Stimulated activated CD8-positive, alpha-beta memory T cell treated with anti-CD3 and anti-CD28 coated beads, Interleukin-4, amount 100 ng/mL, for 48 hours (primary cell): ENCODE measurements at places on chromosomes 1 and 21.

GRCh38 chr1:19651141-19651737 lies 7.1 kb downstream of the NBL1 start:
- DNase-seq, result peak; percentile 65

- DNase-seq, result peak; percentile 18
Observed at GRCh38 chr21:45828580-45829570, 152.7 kb upstream of the COL6A1 start.

DNA sequence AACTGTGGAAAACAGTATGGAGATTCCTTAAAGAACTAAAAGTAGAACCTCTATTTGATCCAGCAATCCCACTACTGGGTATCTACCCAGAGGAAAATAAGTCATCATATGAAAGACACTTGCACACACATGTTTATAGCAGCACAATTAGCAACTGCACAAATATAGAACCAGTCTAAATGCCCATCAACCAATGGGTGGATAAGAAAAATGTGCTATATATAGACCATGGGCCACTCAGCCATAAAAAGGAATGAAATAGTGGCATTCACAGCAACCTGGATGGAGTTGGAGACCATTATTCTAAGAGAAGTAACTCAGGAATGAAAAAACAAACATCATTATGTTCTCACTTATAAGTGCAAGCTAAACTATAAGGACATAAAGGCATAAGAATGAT lies 105.0 kb upstream of the PGBD5 start:
- DNase-seq, result no peak

GRCh38 chr1:167734841-167735240 lies 13.1 kb downstream of the MPZL1 start:
- DNase-seq, result no peak

DNA sequence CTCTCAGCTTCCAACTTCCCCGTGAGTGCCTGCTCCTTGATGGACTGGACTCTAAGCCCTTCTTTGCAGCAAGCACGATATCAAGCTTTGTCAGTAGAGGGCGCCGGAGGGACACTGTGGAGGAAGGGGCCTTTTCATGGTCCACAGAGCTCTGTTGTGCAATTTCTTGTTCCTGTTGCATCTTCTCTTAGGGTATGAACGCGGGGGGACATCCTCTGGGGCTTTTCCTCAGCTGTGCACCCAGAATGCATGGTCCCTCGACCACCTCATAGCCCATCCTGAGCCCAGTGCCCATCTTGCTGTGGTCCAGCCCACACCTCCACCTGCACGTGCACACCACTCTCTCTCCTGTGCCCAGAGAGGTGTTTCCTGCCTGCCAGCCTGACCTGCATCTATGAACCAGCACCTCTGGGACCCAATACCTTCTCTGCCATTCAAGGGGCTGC lies 556.8 kb downstream of the PTPRU start:
- peak; percentile 89 for DNase-seq

- no peak for DNase-seq
Observed at GRCh38 chr1:95780836-95781235, 546.8 kb downstream of the RWDD3 start.

DNA sequence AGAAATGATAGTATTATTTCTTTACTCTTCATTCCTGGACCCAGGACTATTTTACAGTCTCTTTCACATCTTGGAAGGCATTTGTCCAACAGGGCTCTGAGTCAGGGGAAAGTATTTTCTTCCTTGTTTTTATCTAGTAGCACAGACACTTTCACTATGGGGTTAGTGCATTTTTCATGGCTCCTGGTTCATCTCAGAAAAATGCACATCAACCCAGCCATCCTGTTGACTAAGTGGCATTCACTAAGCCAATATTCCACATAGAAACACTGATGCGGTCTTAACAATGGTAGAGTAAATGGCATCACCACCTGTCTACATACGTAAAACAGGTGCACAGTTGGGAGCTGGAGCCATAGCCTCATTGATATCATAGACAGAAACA lies 87.4 kb upstream of the C1orf21 start:
- no peak for DNase-seq

GRCh38 chr1:8337776-8338525 lies 20.0 kb downstream of the SLC45A1 start:
- DNase-seq, result no peak

GRCh38 chr1:159900086-159900680 lies at the start of gene CFAP45:
TSS of gene CFAP45 (minus strand) at chr1:159900165. CDS start at chr1:159900098, 67 bp downstream.
- no peak for DNase-seq

DNA sequence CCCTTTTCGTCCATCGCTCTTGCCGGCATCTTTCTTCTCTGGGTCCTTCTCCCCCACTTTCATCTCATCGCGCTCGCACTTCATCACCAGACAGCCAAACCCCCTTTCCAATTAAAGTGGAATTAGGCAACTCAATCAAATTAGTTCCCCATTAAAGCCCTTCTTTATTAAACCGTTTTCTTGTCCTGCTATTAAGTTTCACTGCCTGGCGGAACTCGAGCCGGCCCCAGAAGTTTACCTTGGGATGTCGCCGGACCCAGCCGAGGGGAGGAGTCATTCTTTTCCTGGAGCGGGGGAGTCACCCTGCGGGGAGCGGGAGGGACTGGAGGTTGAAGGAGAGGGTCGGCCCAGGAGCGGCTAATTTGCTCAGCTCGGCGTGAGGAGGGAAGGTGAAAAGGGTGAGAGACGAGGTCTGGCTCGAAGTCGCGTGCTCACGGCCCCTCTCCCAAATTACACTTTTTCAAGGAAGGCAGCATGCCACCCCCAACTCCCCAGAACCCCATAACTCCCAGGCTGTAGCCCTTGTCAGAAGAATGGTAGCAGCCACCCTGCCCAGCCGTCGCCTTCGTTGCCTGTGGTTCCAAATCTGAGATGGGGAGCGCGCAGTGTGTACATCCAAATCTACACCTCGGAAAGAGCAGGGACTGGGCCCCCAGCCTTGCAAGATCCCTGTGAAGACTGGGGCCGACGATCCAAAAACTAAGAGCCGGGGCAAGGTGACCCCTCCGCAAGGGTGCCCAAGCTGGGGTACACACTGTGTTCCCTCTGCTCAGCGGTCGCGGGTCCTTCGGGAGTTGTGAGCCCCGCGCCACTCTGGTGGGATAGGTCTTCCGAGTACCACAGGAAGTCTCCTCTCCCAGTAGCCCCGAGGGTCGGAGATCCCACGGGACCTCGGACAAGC lies 6.4 kb downstream of the DMRTA2 start:
- DNase-seq, result no peak

- DNase-seq, result peak; percentile 27
Observed at GRCh38 chr1:170530972-170531757, 801 bp upstream of the GORAB start.

GRCh38 chr1:234734412-234734835 lies 124.4 kb upstream of the IRF2BP2 start:
- no peak for DNase-seq

DNA sequence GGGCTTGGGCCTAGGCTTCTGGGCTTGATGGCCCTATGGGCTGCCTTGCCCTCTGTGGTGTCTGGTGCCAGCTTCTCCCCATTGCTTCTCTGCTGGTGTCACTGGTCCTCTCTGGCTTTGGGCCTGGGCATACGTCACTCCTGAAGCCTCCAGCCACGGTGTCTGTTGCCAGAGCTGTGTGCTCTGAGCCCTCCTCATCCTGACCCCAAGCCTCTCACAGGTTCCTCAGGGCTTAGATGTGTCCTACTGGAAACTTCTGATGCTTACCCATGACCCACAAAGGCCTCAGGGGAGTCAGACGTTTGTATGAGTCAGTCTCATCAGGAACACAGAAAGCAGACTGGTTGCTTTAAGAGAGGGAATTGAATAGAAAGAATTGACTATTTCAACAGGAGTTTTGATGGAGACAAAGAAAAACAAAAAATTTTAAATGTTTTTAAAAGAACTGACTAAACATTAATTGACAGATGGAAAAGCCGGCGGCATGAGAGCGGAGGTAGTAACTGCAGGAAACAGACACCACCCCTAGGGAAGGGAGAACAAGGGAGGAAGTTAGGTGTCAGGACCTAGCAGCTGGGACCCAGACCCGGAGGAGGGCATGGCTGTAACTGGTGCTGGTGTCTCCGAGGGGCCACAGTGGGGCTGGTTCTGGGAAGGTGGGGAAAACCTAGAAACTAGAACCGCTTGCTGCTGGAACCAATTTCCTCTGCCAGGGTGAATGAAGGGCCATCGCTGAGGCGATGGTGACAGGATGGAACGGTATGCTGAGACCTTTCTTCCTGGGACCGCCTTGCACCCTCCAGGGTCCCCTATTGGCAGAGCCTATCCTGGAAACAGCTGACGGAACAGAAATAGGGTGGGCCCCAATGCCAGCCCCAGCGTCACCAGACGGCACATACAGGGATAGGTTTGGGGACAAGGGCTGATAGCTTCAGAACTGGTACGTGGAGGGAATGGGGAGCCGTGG lies 40.0 kb upstream of the CITED4 start:
- no peak for DNase-seq

DNA sequence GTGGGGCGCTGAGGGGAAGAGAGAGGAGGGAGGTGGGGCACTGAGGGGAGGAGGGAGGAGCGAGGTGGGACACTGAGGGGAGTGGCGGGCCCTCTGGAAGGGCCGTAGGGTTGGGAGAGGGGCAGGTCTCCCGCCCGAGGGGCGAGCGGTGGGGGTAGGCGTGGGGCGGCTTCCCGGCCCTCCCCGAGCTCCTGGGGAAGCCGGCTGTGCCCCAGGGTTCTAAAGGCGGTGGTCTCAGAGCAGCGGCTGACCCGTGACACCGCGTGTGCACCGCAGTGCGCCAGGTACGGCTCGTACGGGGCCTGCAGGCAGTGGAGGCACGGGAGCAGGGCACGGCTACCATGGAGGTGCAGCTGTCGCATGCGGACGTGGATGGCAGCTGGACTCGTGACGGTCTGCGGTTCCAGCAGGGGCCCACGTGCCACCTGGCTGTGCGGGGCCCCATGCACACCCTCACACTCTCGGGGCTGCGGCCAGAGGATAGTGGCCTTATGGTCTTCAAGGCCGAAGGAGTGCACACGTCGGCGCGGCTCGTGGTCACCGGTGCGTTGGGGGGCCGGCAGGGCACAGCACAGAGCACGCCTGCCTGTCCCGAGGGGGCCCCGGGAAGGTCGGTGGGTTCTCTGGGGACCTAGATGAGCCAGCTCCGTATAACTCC lies 68.5 kb downstream of the OBSCN start:
- no peak for DNase-seq
